ENCODE measurements at places on chromosomes 5 and 9.

DNA sequence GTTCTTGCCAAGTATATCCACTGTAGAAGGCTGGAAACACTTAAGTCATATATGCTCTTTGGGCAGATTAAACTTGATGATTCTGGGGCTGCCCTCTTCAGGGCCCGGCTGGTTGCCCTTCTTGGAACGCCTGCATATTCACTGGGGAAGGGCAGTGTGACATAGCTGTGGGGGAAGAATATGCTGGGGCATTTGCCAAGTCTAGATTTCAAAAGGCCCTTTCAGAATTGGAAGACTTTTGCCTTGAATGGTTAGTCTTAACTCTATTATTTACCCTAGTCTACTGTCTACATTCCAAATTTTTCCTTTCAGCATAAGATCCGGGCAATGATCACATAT, 161.2 kb upstream of the PITX1 start:
- no peak for DNase-seq

GRCh38 chr9:87803623-87804345, 77.9 kb downstream of the CTSL start:
- DNase-seq, result no peak

- DNase-seq, result no peak
Measured at GRCh38 chr9:124551472-124552272, 44.5 kb upstream of the NR5A1 start.

DNA sequence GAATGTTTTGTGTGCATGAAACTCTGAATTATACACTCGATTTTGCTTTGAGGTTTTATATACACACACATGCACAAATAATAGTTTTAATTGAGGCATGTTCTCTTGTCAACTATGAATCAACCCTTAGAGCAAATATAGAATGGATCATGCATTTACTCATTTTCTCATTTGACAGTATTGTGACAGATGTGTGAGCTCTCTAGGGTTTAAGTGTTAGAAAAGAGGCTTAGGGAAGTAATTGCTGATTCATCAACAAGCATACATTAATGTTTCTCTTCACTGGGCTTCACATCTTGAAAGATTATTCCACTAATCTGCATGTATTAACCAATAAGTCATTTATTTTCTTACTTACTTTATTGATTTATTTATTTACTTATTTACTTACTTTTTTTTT, 1356.8 kb upstream of the ACO1 start:
- DNase-seq, result no peak

DNA sequence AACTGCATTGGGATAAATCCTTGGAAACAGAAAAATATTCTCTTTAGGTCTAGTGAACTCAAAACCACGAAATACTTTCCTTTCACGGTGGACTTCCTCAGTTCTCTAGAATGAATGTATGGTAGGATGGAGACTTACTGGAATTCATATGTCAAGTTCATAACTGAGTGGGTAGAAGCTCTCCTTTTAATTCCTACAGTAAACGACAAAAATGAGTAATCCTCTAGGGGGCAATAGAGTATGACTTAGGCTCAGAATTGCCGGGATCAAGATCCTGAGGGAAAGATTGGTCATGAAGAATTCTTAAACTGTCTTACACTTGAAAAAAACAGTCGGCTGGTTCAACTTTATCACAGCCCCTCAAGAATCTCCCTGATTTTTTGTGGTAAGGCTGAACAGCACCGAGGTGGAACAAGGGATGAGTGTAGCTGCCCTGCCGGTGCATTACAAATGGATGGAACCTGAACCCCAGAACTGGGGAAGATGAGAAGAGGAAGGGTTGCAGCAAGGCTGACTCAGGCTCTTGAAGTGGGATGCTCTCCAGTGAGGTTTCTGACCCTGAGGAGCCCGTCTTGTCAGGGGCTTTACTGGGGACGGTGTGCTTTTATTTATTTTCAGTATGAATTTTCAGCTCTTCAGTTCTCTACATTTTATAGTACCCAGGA, 14.0 kb upstream of the LOX start:
- DNase-seq, result no peak

- DNase-seq, result no peak
Measured at GRCh38 chr5:17216974-17217492, 398 bp upstream of the BASP1 start.

DNA sequence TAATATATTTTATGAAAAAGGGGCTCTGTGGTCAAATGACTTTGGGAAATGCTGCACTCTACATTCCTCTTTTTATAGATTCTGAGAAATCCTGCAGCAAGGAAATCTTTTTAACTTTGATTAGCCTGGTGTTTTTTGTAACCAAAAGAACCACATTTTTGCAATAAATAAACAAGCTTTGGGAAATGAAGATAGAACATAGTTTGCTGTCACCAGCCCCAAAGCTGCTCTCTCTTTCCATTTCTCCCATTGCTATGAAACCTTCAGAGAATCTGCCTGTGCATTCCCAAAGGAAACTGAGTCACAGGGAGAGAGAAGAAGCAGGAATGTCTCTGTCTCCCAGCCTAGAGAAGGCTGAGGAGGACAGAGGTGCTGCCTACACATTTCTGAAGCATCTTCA, 59.0 kb downstream of the COL15A1 start:
- no peak for DNase-seq

DNA sequence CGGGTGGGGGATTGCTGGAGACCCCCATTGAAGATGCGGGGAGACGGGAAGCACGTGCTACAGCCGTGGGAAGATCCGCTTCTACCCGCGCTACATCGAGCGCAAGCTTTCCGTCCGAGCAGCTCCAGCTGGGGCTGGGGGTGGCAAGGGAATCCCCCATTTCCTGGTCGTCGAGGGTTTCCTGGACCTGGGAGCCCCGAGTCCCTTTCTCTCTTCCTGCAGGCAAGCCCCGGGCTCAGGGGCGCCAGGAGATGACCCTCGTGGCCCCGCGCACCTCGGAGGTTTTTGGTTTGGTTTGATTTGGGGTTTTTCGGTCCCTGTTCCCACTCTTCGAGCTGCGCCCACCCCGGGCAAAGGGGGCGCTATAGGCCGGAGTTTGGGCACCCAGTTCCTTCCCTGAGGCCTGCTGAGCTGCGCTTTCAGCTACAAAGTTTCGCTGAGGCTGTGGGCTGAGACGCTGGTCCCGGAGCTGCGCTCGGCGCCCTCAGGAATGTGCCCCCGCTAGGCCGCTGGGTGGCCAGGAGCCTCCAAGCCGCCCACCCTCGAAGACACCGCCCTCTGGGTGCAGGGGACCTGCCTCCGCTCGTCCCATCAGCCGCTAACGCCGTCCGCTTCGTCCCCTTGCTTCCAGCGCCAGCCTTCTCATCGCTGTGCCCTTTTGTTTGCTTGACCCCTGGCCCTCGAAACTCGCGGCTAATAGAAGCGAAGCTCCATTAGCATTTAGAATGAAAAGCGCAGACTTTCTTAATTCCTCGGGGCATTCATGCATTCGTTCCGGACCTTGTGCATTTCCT, 2.9 kb downstream of the NR4A3 start:
- peak; percentile 35 for DNase-seq

GRCh38 chr9:105511446-105511845, 46.5 kb upstream of the FKTN start:
- no peak for DNase-seq

GRCh38 chr5:169164481-169164925, 136.4 kb downstream of the SLIT3 start:
- DNase-seq, result no peak

- peak; percentile 1 for DNase-seq
Measured at GRCh38 chr9:125700791-125701190, 6.2 kb downstream of the MAPKAP1 start.

Data from stimulated activated CD4-positive, alpha-beta T cell treated with anti-CD3 and anti-CD28 coated beads, Interleukin-1b, Interleukin-23, amount 100 ng/mL, for 1 hour (primary cell).